ENCODE measurements at places on chromosomes 7 and 10. TPM values are rescaled to one million over a fixed set of nuclear protein-coding genes. Genes with fewer than 3 reads are reported as not detected.

DNA sequence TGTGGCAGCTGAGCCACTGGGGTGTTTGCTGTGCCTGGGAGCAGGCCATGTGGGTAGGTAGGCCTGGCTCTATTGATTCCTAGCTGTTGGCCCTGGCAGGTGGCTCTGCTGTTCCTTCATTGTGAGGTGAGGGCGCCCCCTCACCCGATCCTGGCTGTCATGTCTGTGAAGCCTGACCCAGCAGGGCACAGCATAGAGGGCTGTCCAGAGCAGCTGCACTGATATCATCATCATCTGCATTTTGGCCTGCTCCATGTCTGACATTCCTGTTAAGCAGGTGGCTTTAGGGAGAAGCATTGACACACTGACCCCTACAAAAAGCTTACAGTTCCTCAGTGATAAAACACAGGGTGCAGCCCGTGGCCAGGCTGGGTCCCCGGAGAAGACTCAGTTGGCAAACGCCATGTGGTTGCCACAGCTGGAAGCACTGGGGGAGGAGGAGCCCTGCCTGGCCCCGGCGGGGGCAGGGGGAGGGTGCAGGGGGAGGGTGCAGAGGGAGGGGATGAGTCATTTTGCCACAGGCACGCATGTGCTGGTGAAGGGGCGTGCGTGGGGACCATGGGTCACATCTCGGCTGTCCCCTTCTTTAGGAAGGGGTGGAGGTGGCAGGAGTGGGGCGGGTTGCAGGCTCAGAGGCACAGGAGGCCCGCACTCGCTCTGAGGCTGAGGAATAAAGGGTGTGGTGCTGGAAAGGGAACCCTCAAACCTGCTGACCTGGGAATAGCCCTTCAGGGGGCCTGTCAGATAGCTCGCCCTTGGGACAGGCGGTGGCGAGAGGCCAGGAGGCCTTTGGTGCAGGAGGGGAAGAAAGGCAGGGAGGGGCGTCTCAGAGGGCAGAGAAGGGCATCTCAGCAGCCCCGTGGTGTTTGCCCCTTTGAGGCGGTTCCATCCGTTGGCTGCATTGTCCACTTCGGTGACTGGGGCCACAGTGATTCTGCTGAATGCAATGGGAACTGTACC lies 31.6 kb downstream of the IKZF1 start:
- DNase-seq: no peak
- H3K27ac ChIP-seq: no peak overlapping the region
- no peaks in the 10 kb centered on the region for H3K27me3 ChIP-seq
- no peaks in the 10 kb centered on the region for H3K4me1 ChIP-seq
- no peak overlapping the region for H3K4me3 ChIP-seq
- no peaks in the 10 kb centered on the region for H3K36me3 ChIP-seq

GRCh38 chr7:14021069-14021468 lies 31.6 kb upstream of the ETV1 start:
- no peaks in the 10 kb centered on the region for H3K36me3 ChIP-seq
- no peak overlapping the region for H3K27ac ChIP-seq
- no peaks in the 10 kb centered on the region for H3K27me3 ChIP-seq
- no peaks in the 10 kb centered on the region for H3K4me1 ChIP-seq
- DNase-seq: no peak

CDH23 gene
- 28.5 TPM for total RNA-seq

AKR1C2 gene
- 3.1 TPM for total RNA-seq

DNA sequence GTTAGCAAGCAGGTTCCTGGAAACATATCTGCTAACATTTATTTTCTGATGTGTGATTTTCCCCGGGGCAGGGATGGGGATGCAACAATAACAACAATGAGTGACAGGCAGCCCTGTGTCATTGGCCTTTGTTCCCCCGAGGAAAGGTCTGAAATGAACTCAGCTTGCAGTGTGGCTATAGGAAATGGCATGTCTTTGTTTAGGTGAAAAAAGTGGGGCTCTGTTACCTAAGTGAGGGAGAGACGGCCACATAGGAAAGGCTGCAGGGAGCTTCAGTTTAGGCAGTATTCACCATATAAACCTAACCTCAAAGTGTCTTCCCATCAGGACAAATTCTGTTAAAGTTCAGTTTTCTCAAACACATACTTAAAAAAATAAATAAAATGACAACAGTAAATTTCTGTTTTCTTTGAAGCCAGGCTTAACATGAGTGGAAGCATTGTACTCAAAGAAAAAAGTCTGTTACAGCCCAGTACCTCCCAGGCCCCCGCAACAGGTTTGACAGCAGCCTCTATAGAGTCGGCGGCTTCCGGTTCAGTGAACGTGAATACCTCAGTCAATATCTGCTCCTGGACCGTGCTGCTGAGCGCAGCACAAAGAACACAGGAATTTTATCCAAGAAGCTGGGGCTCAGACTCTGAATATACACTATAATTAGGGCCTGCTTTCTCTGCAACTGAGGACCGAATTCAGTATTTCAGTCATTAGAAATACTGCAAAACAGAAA lies 168.3 kb downstream of the GLI3 start:
- no peaks in the 10 kb centered on the region for H3K36me3 ChIP-seq
- H3K27me3 ChIP-seq: no peaks in the 10 kb centered on the region
- no peak for DNase-seq
- no peak overlapping the region for H3K27ac ChIP-seq
- no peaks in the 10 kb centered on the region for H3K4me1 ChIP-seq
- no peak overlapping the region for H3K4me3 ChIP-seq

GRCh38 chr10:91758303-91759146 lies 39.7 kb upstream of the TNKS2 start:
- H3K27ac ChIP-seq: no peak overlapping the region
- no peaks in the 10 kb centered on the region for H3K27me3 ChIP-seq
- no peak overlapping the region for H3K4me3 ChIP-seq
- no peaks in the 10 kb centered on the region for H3K4me1 ChIP-seq
- no peaks in the 10 kb centered on the region for H3K36me3 ChIP-seq

DNA sequence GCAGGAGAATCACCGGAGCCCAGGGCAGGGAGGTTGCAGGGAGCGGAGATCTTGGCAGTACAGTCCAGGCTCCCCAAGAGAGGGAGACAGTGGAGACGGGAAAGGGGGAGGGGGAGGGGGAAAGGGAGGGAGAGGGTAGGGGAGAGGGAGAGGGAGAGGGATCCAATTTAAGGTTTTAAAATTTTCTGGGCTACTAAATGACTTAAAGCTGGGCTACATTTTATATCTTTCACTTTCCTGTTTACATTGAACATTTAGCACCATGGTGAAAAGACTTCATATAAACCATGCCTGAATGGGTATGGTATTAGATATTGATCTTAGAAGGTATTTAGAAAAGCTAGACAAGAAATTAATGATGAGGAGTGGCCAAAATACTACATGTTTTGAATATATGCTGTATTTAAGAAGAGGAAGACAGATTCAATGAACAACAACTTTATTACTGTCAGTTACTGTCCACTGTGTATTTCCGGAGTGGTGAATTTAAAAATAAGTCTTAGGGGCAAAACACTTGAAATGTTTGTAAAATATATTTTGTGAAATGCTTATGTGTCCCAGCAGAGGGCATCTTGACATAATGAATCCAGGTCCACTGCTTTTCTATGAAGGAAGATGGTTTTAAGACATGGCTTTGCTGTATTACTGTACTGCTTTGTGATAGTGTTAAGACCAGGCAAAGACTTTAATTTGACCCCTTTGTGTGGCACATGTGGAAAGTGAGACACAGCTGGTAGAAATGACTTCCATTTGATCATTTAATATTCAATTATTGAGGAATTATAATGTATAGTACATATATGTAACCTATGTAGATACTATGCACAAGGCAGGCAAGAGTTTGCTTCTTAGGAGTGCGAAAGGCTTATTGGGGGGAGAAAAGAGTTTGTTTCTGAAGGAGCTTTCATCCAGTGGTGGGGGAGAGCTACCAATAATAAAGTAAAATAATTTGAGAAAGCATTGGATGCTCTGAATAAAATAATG lies 52.8 kb downstream of the NRF1 start:
- no peak for DNase-seq
- H3K27me3 ChIP-seq: no peaks in the 10 kb centered on the region
- peaks cover 4% of the 10 kb centered on the region for H3K36me3 ChIP-seq
- H3K4me1 ChIP-seq: no peaks in the 10 kb centered on the region
- H3K27ac ChIP-seq: no peak overlapping the region

CFAP58 gene
- not detected for total RNA-seq

CALD1 gene
- total RNA-seq: 57.0 TPM

PRRT4 gene
- not detected for total RNA-seq

DNA sequence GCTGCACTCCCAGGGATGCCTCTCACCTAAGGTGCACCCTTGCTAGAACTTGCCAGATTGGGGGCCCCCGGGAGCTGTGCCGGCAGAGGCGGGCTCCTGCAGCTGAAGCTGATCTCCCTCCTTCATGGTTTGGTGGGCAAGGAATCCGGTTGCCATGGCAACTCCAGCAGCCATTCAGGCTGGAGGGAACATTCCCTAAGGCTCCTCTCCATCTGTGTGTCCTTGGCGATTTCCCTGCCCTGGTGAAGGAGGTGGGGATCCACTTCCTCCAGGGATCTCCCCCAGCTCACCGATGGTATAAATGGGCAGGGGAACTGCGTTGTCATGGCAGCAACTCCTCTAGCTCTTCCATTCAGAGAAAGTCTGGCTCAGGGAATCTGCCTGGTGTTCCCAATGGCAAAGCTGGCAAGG lies 49.6 kb upstream of the GPR158 start:
- H3K27me3 ChIP-seq: no peaks in the 10 kb centered on the region
- no peak overlapping the region for H3K27ac ChIP-seq
- no peak overlapping the region for H3K4me3 ChIP-seq
- H3K36me3 ChIP-seq: no peaks in the 10 kb centered on the region
- no peaks in the 10 kb centered on the region for H3K4me1 ChIP-seq

PTPRZ1 gene
- 1.6 TPM for total RNA-seq

- no peak overlapping the region for H3K4me3 ChIP-seq
- no peaks in the 10 kb centered on the region for H3K36me3 ChIP-seq
- H3K27me3 ChIP-seq: no peaks in the 10 kb centered on the region
- no peak for DNase-seq
These were observed 4.9 kb downstream of the RADIL start for GRCh38 chr7:4878336-4879335.

ADAM12 gene
- total RNA-seq: 0.52 TPM

PTF1A gene
- 48.3 TPM for total RNA-seq

GRCh38 chr7:11811709-11812108 lies 20.3 kb downstream of the THSD7A start:
- no peak overlapping the region for H3K4me3 ChIP-seq
- DNase-seq: no peak
- no peaks in the 10 kb centered on the region for H3K27me3 ChIP-seq
- no peaks in the 10 kb centered on the region for H3K36me3 ChIP-seq
- no peak overlapping the region for H3K27ac ChIP-seq

GSTO2 gene
- 9.6 TPM for total RNA-seq

- no peak overlapping the region for H3K4me3 ChIP-seq
- H3K27ac ChIP-seq: no peak overlapping the region
- DNase-seq: peak; percentile 72
- no peaks in the 10 kb centered on the region for H3K27me3 ChIP-seq
- no peaks in the 10 kb centered on the region for H3K36me3 ChIP-seq
These were observed 41.0 kb downstream of the STRA8 start for GRCh38 chr7:135274495-135275268.

NRG3 gene
- not detected for total RNA-seq

GRCh38 chr10:63228237-63228636 lies 95.1 kb downstream of the NRBF2 start:
- no peaks in the 10 kb centered on the region for H3K36me3 ChIP-seq
- no peak for DNase-seq
- no peak overlapping the region for H3K4me3 ChIP-seq
- peaks cover 16% of the 10 kb centered on the region for H3K4me1 ChIP-seq

- peak overlapping the region; percentile 82 for H3K27ac ChIP-seq
- H3K36me3 ChIP-seq: no peaks in the 10 kb centered on the region
- peaks cover 78% of the 10 kb centered on the region for H3K4me1 ChIP-seq
These were observed 3.5 kb downstream of the RASSF4 start for GRCh38 chr10:44962870-44963738.

GRCh38 chr7:77444123-77444522 lies 28.0 kb upstream of the GSAP start:
- no peaks in the 10 kb centered on the region for H3K36me3 ChIP-seq
- DNase-seq: no peak
- no peaks in the 10 kb centered on the region for H3K4me1 ChIP-seq
- H3K4me3 ChIP-seq: no peak overlapping the region
- H3K27ac ChIP-seq: no peak overlapping the region

DNA sequence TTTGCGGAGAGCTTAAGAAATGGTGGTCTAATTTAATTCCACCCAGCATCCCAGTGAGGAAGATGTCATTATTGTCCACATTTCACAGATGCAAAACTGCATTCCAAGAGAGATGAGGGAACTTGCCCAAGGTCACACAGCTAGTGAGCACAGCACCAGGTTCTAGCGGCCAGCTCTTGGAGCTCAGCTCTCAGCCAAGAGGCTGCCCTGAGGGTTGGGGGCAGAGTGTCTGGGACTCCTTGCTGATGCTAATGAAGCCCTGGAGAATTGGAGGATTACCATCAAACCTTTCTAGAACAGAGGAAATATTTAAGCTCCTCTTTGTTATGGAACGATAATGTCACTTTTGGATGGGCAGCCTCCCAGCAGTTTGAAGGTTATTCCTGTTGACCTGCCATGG lies 48.0 kb downstream of the PLPP4 start:
- no peaks in the 10 kb centered on the region for H3K27me3 ChIP-seq
- H3K4me3 ChIP-seq: no peak overlapping the region
- no peaks in the 10 kb centered on the region for H3K4me1 ChIP-seq
- H3K36me3 ChIP-seq: no peaks in the 10 kb centered on the region

Data from body of pancreas (tissue), 4 donors.